ENCODE measurements at places on chromosomes 7 and 10.

DNA sequence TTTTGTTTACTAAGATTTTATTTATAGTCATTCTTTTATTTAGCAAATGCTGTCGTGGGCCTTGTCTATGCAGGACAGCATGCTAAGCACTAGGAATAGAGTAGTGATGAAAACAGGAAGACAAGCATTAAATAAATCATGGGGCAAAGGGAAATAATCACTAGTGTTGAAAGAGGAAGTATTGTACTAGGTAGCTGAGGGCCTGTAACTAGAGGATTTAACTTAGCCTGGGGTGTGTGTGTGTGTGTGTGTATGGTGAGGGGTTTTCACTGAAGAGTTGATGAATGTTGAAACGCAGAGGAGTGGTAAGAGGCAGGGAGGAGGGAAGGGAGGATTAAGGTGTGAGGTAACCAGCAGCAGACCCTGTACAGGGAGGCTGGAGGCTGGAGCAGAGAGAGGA lies 446.4 kb downstream of the SDK1 start:
- DNase-seq: no peak

DNA sequence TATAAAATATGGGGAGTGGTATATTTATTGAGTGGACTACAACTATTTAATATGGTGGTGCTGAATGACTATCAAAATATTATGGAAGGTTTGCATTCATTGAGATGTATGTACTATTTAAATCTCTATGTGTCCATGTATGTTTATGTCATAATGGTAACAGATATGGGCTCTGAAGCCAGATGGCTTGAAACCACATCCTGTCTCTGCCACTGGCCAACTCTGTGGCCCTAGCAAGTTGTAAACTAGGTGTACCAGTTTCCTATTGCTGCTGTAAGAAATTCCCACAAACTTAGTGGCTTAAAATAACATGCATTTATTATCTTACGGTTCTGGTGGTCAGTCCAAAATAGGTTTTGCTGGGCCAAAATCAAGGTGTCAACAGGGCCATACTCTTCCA lies 198.1 kb upstream of the NFE2L3 start:
- no peak for DNase-seq

DNA sequence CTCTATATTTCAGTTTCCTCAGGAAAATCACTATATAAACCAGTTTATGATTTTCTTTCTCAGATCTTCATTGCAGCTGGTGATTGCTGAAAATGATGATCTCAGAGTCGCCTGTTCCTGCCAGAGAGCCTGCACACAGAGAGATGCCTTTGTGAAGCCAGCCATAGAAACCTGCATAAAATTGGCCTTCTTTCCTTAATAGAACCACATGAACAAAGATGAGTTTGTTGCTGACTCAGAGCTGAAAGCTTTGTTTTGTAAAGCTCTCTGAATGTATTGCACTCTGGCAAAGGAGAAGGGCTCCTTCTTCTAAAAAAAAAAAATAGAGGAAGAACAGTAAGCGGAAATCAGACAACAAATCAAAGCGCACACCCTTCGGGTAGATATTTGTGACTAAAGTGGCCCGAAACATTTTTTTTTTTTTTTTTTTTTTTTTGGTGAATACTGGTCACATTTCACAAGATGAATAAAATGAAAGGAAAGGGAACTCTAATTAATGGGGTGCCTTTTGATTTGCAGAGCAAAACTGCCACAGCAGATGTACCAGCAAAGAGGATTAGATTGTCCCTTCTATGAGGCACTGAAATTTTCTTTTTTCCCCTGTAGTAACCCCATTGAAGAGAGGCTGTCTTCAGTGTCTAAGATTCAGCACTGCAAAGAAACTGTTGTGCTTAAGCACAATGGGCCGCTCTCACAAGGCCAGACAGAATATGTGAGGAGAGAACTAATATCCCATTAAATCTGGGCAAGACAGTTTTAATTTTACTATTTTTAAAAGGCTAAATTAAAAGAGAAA lies 75.1 kb upstream of the PTPRZ1 start:
- peak; percentile 64 for DNase-seq

- no peak for DNase-seq
Measured at GRCh38 chr7:143415742-143416397, 7.2 kb upstream of the EPHA1 start.

DNA sequence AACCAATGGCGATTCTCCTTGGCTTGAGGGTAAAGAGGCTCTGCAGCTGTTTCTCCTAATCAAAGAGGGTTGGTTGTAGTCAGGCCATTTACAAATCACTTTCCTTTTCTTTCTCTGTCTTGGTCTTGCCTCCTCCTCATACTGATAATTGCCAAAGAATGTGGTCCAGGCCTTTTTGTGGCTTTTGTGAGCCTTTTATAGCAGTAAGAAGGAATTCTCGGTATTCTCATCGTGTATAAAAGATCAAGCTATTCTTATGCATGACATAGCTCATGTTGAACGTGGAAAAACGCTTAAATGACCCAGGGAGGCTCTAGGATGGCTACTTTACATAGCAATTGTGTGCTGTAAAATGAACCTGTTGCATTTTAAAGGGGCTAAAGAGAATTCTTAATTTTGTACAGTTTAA lies 62.6 kb downstream of the RBM20 start:
- peak; percentile 22 for DNase-seq

DNA sequence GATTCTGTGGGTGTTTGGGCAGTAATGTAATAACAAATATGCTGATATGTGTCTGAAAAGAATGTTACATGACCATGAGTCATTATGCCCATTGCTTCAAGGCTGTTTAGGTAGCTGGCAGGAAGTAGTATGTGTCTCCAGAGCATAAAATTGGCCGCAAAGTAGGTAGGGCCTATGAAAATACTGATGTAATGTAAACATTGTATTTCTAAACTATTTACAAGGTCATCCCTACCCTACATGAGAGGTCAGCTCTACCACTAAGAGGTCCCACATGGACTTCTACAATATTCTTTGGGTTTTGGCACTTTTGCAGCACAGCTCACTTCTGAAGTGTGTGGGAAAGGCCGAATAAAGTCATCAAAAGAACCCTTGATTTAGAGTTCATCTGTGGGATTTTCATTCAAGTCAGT lies 301.9 kb downstream of the AHR start:
- peak; percentile 23 for DNase-seq

GRCh38 chr10:122658356-122659049 lies 41.1 kb downstream of the C10orf120 start:
- no peak for DNase-seq

- peak; percentile 56 for DNase-seq
Measured at GRCh38 chr10:35470248-35470924, 134.1 kb downstream of the CCNY start.

- no peak for DNase-seq
Measured at GRCh38 chr7:25431956-25432450, 203.7 kb upstream of the NPVF start.

GRCh38 chr10:96082153-96082552 lies 38.8 kb downstream of the CCNJ start:
- DNase-seq: no peak

- DNase-seq: no peak
Measured at GRCh38 chr7:2068693-2069471, 163.9 kb downstream of the MAD1L1 start.

- DNase-seq: no peak
Measured at GRCh38 chr7:104960741-104961448, 53.1 kb upstream of the KMT2E start.

DNA sequence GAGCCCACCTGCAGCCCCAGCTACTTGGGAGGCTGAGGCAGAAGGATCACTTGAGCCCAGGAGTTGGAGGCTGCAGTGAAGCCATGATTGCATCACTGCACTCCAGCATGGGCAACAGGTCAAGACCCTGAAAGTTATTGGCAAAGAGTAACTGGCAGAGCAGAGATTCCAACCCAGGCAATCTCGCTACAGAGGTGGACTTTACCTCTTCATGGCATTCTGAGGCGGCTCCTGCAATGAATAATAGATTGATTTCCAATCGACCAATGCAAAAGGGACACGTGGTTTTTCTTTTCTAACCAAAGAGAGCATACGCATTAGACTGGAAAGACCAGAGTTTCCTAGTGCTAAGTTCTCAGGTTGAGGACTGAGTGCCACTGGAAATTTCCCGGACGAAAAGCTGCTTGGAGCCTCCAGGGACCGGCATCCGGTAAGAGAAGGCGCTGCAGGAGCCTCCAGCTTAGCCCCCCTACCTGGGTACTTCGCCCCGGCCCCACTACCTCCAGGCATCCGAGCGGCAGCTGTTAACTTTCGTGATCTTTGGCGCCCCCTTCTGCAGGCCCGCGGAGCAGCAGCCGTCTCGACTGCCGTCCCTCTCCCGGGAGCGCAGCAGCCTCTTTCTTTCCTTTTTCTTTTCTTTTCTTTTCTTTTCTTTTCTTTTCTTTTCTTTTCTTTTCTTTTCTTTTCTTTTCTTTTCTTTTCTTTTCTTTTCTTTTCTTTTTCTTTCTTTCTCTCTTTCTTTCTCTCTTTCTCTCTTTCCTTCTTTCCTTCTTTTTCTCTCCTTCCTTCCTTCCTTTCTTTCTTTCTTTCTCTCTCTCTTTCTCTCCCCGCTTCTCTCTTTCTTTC lies 4.1 kb downstream of the MBLAC1 start:
- peak; percentile 91 for DNase-seq

- no peak for DNase-seq
Measured at GRCh38 chr7:41130561-41131236, 572.2 kb downstream of the INHBA start.

DNA sequence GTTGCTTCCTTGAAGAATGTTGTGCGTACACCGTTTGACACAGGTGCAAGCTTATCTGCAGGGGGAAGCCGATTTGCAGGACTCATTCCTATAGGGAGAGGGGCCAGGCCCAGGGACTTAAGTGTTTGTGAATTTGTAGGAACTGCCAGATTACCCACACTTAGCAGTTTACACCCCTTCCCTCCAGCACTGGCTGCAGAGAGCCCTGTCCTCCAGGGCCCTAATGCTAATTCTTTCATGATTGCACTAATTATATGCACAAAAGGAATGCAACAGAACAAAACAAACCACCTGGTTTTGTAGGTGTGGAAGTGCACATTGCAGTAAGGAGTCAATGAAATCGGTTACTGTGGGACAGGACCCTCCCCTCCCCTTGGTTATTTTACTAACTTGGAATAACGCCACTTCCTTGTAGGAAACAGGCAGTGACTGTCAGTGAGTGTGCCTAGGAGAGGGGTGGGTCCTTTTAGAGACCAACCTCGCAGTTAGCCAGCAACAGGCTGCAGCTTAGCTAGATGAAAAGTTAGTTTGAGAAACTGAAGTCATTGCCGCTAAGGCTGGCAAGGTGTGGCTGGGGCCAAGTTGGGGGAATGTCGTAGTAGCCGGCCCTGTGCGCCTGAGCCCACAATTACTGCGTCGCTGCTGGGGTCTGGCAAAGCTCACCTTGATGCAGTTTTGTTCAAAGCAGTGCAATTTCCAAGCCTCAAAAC lies 60.6 kb downstream of the CUX1 start:
- DNase-seq: no peak

DNA sequence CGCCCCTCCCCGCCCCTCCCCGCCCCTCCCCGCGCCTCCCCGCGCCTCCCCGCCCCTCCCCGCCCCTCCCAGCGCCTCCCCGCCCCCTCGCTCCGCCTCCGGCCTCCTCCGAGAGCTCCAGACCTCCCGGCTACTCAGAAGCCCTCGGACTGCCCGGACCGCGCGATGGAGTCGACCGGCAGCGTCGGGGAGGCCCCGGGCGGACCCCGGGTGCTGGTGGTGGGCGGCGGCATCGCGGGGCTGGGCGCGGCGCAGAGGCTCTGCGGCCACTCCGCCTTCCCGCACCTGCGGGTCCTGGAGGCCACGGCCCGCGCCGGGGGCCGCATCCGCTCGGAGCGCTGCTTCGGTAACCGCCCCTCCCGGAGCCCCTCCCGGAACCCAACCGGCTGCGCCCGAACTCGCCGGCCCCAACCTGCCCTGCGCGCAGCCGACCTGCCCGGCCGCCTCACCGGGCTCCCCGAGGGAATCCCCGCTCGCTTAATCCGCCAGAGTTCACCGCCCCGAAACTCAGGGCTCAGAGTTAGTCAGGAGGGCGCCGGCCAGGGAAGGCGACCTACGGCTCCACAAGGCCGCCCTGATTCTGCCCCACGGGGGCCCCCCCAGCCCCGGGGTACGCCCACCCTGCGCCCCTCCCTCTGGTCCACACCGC lies at the start of gene PAOX:
Gene PAOX (plus strand): TSS at position 111 of the 649 bp plus-strand sequence. CDS start 55 bp downstream, at position 166.
- DNase-seq: peak; percentile 80

- DNase-seq: no peak
Measured at GRCh38 chr10:77583527-77583926, 54.1 kb downstream of the KCNMA1 start.

- DNase-seq: no peak
Measured at GRCh38 chr10:34081347-34081743, 733.8 kb downstream of the PARD3 start.

DNA sequence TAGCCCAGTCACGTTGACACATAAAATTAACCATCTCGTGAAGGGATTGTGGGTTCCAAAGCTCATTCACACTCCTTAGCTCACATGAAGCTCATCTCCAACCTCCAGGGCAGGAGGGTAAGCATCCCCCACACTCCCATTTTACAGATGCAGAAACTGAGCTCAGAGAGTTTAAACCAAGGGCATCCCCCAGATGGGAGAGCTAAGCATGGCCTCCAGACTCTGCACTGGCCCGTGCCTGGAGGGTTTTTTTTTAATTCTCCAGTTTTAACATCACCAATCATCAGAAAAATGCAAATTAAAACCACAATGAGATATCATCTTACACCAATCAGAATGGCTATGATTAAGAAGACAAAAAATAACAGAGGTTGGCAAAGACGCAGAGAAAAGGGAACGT lies 53.3 kb upstream of the TCF7L2 start:
- DNase-seq: no peak

DNA sequence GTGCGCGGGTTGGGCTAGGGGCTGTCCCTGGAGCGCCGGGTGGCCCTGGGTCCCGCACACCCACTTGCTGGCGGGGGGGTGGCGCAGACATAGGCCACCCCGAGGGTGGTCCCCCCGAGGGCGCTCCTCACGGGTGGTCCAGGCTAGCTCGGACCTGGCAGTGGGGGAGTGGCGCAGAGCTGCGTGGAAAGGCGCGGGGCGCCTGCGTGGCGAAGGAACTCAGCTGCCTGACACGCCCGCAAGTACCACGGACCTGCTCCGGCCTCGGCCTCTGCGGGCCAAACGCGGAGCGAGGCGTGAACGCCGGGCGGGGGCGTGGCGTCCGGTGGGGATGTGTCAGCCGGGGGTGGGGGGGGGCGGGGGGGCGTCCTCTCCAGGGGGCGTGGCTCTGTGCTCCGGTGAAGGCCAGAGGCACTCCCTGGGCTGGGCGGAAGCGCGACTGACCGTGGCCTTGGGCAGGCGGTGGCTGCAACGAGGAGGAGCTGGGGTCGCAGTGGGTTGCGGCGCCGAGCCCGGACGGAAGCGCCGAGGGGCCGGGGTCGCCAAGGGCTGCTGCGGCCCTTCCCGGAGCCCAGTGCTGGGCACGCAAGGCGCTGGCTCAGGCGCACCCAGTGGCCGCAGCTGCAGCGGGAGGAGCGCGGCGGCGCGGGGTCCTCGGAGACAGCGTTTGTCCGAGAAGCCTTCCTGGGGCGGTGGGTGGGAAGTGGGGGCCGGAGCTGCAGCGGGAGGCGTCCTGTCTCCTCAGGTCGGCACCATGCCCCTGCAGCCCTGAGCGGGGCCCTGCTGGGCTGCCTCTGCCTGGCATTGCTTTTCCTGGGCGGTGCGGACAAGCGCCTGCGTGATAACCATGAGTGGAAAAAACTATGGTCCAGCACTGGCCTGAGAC lies 58.9 kb upstream of the NUPR2 start:
- no peak for DNase-seq

Data from eye (tissue), 1 donor.